ENCODE measurements at places on chromosomes 6 and 20. TPM values are rescaled to one million over a fixed set of nuclear protein-coding genes. Genes with fewer than 3 reads are reported as not detected.

DNA sequence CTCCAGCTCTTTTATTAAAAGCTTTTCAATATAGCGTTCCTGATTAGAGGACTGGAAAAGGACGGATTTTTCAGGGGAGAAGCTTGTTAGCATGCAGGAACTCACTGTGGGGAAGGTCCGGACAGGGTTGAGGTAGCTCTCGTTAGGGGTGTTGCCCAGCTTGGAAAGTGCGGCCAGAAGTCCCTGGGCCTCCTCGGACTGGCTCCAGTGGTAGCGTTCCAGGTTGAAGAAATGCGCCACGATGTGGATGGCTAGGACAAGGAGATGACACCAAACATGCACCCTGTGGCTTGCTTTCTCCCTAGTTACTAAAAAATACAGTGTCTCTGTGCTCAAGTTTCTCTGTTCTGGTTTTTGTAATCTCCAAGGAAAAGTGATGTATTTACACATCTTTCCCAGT lies 12.5 kb downstream of the NOX3 start:
- H3K27me3 ChIP-seq = peaks cover 11% of the 10 kb centered on the region
- H3K4me3 ChIP-seq = no peak overlapping the region
- no peak for ATAC-seq
- no peaks in the 10 kb centered on the region for H3K36me3 ChIP-seq

GRCh38 chr6:116105247-116105646 lies 4.6 kb downstream of the NT5DC1 start:
- ATAC-seq = no peak
- peak overlapping the region; percentile 34 for H3K4me3 ChIP-seq
- H3K4me1 ChIP-seq = peaks cover 35% of the 10 kb centered on the region
- no peaks in the 10 kb centered on the region for H3K27me3 ChIP-seq

DNA sequence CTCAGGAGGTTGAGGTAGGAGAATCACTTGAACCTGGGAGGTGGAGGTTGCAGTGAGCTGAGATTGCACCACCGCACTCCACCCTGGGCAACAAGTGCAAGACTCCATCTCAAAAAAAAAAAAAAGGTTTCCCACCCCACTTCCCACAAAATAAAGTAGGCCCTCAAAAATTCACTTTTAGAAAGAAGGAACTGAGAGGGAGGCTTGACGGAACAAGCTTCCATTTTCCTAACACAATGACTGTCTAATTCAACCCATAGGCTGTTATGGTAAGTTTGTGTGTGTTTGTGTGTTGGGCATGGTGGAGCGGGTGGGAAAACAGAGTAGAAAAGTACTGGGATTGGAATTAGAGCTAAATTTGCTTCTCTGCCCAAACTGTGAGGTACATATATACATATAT lies 98.4 kb upstream of the MAN1A1 start:
- H3K4me3 ChIP-seq = no peak overlapping the region
- no peak overlapping the region for H3K27ac ChIP-seq
- no peaks in the 10 kb centered on the region for H3K36me3 ChIP-seq
- peaks cover 6% of the 10 kb centered on the region for H3K4me1 ChIP-seq

DNA sequence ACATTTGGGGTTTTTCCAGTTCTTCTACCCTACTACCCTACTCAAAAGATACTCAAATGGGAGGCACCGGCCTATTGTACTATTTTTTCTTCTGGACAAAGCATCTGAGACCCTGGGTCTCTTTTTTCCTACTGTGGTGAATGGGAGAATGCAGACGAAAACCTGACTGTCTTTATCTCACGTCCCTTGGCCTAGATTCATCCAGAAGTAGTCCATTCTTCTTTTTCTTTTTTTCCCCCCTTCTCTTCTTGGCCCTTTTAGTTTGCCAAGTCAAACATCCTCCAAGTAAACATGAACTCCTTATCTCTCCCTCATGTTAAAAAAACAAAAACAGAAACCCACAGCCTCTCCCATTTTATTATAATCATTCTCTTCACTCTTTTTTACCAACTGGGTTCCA lies 8.7 kb upstream of the ILRUN start:
- H3K4me1 ChIP-seq = no peaks in the 10 kb centered on the region
- H3K27ac ChIP-seq = no peak overlapping the region
- no peaks in the 10 kb centered on the region for H3K27me3 ChIP-seq
- H3K4me3 ChIP-seq = no peak overlapping the region
- H3K36me3 ChIP-seq = no peaks in the 10 kb centered on the region

DNA sequence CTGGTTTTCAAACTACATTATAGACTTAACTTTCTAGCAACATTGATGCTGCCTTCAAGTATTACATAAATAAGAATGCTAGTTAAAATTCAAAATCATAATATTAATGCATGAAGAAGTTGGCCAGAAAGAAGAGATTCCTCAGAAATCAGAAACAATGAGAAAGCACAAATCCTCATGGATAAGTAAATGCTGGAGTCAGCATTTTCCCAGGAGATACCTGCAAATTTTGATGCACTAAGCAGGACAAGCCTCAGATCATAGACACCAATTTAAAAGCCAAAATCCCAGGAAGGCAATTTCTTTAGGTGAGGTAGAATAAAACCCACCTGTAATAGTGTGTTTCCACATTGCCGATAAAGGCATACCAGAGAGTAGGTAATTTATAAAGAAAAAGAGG lies 305.2 kb upstream of the TBX18 start:
- ATAC-seq = no peak
- no peak overlapping the region for H3K27ac ChIP-seq
- H3K4me3 ChIP-seq = no peak overlapping the region
- no peaks in the 10 kb centered on the region for H3K27me3 ChIP-seq
- no peaks in the 10 kb centered on the region for H3K4me1 ChIP-seq

DNA sequence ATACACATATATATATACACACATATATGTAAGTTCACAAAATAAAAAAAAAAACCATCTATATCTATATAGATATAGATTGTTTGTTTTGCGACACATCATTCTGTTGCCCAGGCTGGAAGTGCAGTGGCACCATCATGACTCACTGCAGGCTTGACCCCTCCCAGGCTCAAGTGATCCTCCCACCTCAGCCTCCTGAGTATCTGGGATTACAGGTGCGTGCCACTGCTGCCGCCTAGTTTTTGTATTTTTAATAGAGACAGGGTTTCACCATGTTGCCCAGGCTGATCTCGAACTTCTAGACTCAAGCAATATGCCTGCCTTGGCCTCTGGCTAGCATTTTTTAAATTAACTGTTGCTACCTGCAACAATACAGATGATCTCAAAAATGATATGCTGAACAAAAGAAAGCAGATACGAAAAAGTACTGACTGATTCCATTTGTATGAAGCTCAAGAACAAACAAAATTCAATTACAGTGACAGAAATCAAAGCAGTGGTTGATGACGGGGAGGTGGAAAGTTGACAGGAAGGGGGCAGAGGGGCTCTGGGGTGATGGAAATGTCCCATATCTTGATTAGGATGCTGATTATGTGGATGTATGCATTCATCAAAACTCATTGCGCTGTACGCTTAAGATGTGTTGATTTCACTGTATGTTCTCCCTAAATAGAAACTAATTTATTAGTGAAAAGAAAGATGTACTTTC lies 49.6 kb downstream of the ATXN1 start:
- peaks cover 62% of the 10 kb centered on the region for H3K4me1 ChIP-seq
- peak overlapping the region; percentile 92 for H3K27ac ChIP-seq
- peak overlapping the region; percentile 78 for H3K4me3 ChIP-seq
- H3K27me3 ChIP-seq = no peaks in the 10 kb centered on the region
- H3K36me3 ChIP-seq = peaks cover 20% of the 10 kb centered on the region

DNA sequence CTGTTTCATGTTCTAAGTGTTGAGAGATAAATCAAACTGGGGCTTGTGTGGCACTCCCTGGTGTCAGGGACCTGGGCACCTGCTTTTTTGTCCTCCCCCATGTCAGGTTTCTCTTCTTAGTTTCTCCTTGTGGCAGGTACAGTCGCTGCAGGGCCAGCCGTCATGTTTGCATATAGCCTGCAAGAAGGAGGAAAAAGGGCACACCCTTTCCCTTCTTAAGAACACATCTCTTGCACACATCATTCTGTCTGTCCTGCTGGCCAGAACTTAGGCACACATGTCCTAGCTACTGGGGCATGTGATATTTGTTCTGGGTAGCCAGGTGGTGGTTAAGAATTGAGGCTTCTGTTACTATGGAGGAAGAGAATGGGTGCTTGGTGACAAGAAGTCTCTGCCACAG lies 27.9 kb downstream of the CDC5L start:
- no peaks in the 10 kb centered on the region for H3K27me3 ChIP-seq
- peak overlapping the region; percentile 60 for H3K27ac ChIP-seq
- H3K36me3 ChIP-seq = peaks cover 93% of the 10 kb centered on the region
- peaks cover 34% of the 10 kb centered on the region for H3K4me1 ChIP-seq
- ATAC-seq = no peak

- no peak overlapping the region for H3K4me3 ChIP-seq
- no peaks in the 10 kb centered on the region for H3K4me1 ChIP-seq
- peaks cover 4% of the 10 kb centered on the region for H3K27me3 ChIP-seq
- H3K36me3 ChIP-seq = no peaks in the 10 kb centered on the region
- no peak overlapping the region for H3K27ac ChIP-seq
Measured at GRCh38 chr6:151911401-151911800, 103.9 kb downstream of the ESR1 start.

DNA sequence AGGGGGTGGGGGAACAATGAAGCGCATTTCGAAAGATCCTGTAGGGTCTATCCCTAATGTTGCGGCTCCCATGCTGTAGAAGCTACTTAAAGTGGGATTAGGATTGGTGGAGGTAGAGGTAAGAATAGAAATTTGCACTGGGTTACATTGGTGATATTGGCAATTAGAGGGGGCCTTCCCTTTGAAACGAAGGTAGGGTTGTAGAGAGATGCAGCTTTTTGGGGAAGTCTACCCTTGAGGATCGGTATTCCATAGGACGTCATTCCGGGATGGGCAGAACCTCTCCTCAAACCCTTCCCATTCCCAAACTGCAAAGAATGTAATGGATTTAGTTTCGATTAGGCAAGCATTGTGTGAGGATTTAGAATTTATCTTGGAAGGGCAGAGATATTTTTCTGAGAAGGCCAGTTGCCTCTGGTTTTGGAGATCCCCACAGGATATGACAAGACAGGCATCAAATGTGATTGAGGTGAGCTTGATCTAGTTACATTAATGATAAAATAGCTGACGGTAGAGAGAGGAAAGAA lies 5.4 kb upstream of the ZNFX1 start:
- peak overlapping the region; percentile 98 for H3K4me3 ChIP-seq
- peaks cover 75% of the 10 kb centered on the region for H3K4me1 ChIP-seq
- H3K36me3 ChIP-seq = peaks cover 100% of the 10 kb centered on the region
- no peaks in the 10 kb centered on the region for H3K27me3 ChIP-seq

DNA sequence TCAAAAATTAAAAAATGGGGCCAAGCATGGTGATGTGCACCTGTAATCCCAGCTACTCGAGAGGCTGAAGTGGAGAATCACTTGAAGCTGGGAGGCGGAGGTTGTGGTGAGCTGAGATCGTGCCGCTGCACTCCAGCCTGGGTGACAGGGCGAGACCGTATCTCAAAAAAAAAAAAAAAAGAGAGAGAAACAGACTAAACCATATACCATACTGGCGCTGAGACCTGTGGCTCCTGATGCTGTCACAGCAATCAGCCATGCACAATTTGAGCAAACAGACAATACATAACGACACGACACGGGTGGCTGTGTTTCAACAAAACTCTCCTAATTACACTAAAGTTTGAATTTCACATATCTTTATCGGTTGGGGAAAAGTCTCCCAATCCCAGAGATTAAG lies 14.9 kb upstream of the CBFA2T2 start:
- no peak overlapping the region for H3K4me3 ChIP-seq
- no peaks in the 10 kb centered on the region for H3K27me3 ChIP-seq
- no peak overlapping the region for H3K27ac ChIP-seq

GRCh38 chr20:13430346-13431002 lies 208.3 kb downstream of the TASP1 start:
- H3K4me3 ChIP-seq = peak overlapping the region; percentile 19
- ATAC-seq = peak; percentile 89
- peaks cover 10% of the 10 kb centered on the region for H3K4me1 ChIP-seq
- H3K36me3 ChIP-seq = peaks cover 60% of the 10 kb centered on the region
- no peaks in the 10 kb centered on the region for H3K27me3 ChIP-seq

- peaks cover 6% of the 10 kb centered on the region for H3K36me3 ChIP-seq
- no peak overlapping the region for H3K27ac ChIP-seq
- H3K4me1 ChIP-seq = no peaks in the 10 kb centered on the region
- no peak overlapping the region for H3K4me3 ChIP-seq
- ATAC-seq = no peak
Measured at GRCh38 chr6:108526739-108527174, 34.0 kb upstream of the FOXO3 start.

DNA sequence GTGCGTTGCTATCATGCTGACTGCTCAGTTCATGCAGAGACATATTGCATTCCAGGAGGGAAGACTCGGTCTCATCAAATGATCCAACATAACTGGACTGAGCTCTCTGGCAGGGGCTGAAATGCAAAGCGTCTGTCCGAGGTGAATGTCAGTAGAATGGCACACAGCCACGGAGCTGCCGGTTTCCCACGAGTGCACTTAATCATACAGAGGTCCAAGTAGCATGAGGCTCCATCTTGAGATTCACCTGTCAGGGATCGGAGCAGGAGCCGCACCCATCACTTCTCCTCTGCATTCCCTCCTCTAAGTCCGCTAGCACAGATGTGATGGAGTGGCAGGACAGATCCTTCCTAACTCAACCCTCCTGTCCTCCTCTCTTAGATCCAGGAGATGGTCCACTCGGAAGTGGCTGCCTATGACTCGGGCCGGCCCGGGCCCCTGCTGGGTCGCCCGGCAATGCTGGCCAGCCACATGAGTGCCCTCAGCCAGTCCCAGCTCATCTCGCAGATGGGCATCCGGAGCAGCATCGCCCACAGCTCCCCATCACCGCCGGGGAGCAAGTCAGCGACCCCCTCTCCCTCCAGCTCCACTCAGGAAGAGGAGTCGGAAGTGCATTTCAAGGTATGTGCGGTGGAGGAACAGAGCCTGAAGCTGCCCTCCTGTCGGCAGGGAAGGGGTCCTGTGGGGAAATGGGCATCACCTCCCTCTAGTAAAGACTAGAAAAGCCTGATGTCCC lies 135.9 kb downstream of the JPH2 start:
- H3K27ac ChIP-seq = no peak overlapping the region
- no peak overlapping the region for H3K4me3 ChIP-seq
- no peak for ATAC-seq
- no peaks in the 10 kb centered on the region for H3K36me3 ChIP-seq
- H3K4me1 ChIP-seq = no peaks in the 10 kb centered on the region
- no peaks in the 10 kb centered on the region for H3K27me3 ChIP-seq

- H3K27me3 ChIP-seq = peaks cover 20% of the 10 kb centered on the region
- no peak overlapping the region for H3K27ac ChIP-seq
- H3K36me3 ChIP-seq = no peaks in the 10 kb centered on the region
- no peak overlapping the region for H3K4me3 ChIP-seq
- no peak for ATAC-seq
Measured at GRCh38 chr6:128731249-128732165, 151.4 kb upstream of the LAMA2 start.

Gene PPIL1
- total RNA-seq = 23.6 TPM

Gene CENPW
- 49.4 TPM for total RNA-seq

Gene CST4
- total RNA-seq = not detected

Gene SUMO4
- 16.4 TPM for total RNA-seq

Gene OLIG3
- 3.5 TPM for total RNA-seq

Gene PRSS35
- not detected for total RNA-seq

Gene SNPH
- 1.7 TPM for total RNA-seq

Gene SLC17A4
- total RNA-seq = not detected

Gene TTBK1
- 2.2 TPM for total RNA-seq

Gene ARFGEF2
- 32.0 TPM for total RNA-seq
